ENCODE measurements at places on chromosomes 4 and X.

- DNase-seq, result no peak
Observed at GRCh38 chrX:39678914-39679313, 418.8 kb downstream of the BCOR start.

- no peak for DNase-seq
Observed at GRCh38 chr4:52144372-52144771, 93.3 kb downstream of the SPATA18 start.

DNA sequence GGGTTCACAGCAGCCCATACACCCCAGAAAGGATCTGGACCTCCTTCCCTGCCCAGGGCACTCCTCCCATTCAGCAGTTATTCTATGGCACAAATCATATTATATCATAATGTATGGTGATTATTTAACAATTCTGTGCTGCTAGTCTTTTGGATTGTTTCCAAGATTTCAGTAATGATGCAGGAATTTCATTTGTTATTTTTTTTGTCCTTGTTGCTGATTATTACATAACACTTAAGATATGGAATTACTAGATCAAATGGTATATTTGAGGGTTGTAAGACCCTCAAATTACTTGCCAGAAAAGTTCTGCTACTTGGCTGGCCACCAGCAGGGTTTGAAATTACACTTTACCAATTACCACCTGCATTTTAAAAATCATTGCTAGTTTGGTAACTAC lies 36.4 kb downstream of the QDPR start:
- no peak for DNase-seq

DNA sequence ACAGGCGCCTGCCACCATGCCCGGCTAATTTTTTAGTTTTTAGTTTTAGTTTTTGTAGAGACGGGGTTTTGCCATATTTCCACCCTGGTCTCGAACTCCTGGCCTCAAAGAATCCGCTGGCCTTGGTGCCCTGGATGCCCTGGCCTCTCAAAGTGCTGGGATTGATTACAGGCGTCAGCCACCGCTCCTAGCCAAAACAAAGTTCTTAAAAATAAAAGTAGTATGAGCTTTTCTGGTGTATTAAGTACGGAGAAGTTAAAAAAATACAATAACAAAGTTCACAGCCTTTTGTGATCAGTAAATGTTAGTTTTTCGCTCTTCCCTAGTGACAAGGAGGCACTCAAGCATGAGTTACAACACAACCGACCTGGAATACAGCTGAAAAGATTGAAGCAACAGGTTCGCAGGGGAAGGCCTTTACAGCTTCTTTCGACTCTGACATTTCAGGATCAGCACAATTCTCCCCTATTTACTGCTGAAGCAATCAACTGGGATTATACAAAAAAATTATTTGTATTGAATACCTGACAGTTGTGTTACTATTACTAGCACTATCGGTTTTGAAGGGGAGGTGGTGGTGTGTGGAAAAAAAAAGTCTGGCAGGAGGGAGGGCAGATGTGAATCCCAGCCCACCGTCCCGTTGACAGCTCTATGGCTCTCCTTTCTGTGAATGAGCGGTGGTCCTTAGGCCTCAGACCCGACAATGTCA lies 893 bp upstream of the METAP1 start:
- no peak for DNase-seq

DNA sequence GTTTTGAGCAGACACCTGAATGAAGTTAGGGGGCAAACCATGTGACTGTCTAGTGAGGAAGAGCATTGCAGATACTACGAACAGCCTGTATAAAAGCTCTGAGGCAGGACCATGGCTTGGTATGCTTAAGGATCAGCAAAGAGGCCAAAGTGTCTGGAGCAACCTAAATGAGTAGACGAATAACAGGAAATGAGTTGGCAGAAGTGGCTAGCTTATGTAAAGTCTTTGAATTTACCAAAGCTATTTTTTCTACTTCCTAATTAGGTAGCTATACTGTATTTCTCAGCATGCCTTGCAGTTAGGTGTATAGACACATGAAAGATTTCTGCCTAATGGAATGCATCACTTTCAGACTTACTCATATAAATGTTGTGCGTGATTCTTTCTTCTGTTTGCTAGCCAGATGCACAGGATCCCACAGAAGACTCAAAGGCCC lies 9.3 kb upstream of the GPRIN3 start:
- no peak for DNase-seq

- no peak for DNase-seq
Observed at GRCh38 chr4:172584816-172585215, 583.8 kb upstream of the GALNT7 start.

DNA sequence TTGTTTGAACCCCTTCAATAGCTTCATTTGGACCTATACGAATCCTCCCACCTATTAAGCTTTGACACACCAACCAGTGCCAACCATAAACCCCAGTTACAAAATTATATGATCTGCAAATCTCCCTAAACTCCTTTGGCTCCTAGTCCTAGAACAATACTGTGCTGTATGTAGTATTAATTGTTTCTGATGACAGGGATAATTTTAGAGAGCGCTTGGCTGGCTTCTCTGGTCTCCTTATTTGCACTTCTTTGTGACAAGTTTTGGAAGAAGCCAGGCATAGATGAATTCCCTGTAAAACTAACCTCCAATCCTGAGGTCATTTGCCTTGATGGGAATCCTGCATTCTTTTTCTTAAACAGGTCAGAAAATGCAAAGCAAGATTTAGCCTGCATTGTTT lies 433.0 kb downstream of the PPARGC1A start:
- no peak for DNase-seq

- DNase-seq, result peak; percentile 39
Observed at GRCh38 chr4:37767546-37767945, 58.9 kb upstream of the PGM2 start.

DNA sequence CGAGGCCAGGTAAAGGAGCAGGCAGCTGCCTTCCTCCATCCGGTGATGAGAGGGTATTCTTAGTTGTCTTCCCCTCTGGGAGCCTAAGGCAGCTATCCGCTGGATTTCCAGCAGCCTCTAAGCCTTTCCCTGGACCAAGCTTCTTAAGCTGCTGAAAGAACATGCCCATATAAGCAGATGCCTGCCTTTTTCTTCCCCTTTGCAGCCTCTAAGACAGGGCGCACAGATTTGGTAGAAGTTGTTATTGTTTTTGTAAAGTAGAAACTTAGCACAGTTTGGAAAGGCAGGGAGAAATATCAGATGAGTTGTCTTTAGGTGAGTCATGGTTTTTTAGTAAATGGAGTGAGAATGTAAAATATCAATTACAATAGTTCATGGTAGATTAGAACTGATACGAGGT lies 210.8 kb downstream of the ARHGAP10 start:
- DNase-seq, result no peak

GRCh38 chrX:101260435-101260834 lies 30.7 kb downstream of the TAF7L start:
- no peak for DNase-seq

GRCh38 chr4:153027866-153028265 lies 91.7 kb downstream of the FHDC1 start:
- DNase-seq, result no peak

All from COR-L47 (cell line).